Stimulated activated CD8-positive, alpha-beta memory T cell treated with anti-CD3 and anti-CD28 coated beads, Interleukin-2, amount 100 ng/mL, for 1 hour (primary cell): ENCODE measurements at places on chromosomes 12 and 14.

DNA sequence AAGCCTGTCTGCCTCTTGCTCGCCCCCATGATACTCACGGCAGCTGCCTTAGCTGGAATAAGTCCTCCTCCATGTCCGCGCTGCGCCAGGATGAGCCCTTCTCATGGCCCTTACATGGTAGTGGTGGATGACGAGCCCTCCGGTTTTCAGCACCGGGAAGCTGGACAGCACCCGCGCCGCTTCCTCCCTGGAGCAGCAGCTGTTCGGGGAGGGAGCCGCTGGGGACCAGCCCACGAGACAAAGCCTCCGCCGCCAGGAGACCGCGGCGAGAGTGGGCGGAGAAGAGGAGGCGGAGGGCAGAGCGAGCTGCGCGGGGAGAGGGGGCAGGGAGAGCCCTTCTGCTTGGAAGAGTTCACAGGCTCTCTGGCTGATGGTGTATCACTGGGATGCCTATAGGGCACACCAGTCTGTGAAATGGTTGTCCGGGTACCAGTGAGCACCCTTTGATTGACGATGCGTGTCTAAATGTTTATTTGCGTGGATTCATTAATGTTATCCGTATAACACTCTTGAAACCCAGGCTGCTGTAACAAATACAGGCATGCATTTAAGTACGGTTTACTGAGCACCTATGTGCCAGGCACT is at the start of gene SVOP:
Gene SVOP (minus strand): TSS at position 273 of the 585 bp plus-strand sequence. CDS start 200 bp downstream, at position 73.
- DNase-seq, result no peak

DNA sequence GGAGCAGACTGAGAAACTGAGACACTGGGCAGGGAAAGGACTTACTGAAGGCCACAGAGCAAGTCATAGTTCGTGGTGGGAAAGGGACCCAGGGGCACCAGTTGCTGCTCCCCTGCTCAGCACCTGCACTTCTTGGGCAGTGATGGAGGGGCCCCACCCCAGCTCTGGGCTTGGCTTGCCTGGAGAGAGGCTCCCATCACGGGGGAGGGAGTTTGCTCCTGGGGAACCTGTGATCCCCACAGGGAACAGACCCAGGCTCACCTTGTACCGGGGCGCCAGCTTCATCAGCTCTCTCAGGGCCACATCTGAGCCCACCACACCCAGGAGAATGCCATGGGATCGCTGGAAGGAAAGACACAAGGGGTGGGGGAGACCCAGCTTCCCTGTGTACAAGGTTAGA is 39.8 kb downstream of the CACNA2D4 start:
- DNase-seq, result no peak

GRCh38 chr14:59046746-59047145 is 141.7 kb upstream of the DAAM1 start:
- no peak for DNase-seq

DNA sequence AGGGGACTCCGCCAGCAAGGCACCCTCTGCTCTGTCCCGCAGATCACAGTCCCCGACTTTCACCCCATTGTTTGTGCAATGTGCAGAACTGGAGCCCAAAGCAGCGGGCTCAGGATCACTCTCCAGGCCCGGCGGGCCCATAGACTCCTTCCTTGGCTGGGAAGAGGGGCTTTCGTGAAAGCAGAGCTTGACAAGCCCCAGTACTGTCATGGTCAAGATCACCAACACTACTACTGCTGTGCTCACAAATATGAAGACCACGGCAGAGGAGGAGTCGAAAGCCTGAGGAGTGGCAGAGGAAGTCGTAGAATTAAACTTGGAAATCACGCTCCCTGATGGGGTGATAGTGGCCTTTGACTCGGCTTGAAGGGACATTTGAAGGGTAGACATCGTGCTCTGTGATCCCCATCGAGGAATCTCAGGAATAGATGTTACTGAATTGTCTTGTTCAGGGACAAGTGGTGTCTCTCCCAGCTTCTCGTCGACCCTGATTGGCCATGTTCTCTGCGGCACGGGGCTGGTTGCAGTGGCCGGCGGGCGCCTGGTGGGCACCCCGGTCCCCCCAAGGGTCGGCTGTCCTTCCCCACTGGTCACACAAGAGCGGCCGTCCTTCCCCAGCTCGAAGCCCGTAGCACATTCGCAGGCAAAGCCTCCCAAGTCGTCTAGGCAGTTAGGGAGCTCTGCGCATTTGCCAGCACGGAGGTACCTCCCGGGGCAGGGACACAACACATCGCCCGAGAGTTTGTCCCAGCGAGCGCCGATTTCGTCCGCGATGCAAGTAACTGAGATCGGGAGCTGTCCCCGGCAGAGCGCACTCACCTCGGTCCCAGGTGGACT is 1.1 kb downstream of the CLEC14A start:
- DNase-seq, result no peak

DNA sequence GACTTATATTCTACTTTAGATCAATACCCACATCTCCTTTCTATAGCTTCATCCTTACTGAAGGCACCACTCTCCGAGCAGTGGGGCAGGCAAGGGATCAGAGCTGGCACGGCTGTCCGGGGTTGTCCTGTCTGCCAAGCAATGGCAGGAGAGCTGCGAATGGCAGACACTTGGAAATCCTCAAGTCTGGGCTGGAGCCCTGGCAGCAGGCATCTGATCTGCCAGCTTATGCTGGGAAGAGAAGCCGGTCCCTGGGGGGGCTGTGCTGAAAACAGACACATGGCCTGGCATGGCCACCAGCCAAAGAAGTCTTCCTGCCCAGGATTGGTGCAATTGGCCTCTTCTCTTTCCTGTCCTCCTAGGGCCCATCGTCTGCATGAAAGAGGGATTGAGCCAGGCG is 280.2 kb upstream of the PWP1 start:
- DNase-seq, result no peak

DNA sequence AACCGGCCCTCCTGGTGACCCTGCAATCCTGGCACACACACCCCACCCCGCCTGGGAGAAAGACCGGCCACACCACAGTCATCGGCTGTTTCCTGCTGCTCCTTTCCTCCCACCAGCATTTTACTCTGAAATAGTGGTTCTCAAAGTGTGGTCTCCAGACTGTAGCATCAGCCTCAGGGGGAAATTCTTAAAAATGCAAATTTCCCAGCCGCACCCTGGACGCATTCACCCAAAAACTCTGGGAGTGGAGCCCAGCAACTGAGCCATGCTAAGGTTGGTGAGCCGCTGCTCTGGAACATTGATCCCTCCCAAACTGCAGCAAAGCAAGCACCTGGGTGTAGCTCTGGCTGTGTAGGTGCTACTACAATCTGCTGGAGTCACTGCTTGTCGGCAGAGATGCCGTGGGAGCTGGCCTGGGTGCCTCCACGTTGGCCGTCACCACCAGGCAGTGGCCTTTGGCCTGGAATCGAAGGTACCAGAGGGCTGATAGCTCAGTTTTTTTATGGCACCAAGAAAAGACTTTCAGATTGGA is 38.4 kb upstream of the BCL2L14 start:
- DNase-seq, result no peak

DNA sequence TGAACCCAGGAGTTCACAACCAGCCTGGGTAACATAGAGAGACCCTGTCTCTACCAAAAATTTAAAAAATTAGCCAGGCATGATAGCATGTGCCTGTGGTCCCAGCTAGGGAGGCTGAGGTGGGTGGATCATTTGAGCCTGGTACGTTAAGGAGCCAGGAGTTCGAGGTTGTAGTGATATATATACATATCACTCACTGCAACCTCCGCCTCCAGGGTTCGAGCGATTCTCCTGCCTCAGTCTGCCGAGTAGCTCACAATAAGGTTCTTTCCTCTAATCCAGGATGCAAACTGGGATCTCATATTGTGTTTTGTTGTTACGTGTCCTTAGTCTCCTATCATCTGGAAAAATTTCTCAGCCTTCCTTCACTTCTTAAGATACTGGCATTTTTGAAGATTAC is 24.0 kb upstream of the GSC start:
- DNase-seq, result no peak

GRCh38 chr14:51400139-51400538 is 160.1 kb downstream of the TMX1 start:
- DNase-seq, result no peak

GRCh38 chr12:91177381-91177780 is 5.2 kb downstream of the DCN start:
- no peak for DNase-seq

- no peak for DNase-seq
These were observed 24.5 kb downstream of the GPRC5D start for GRCh38 chr12:12927211-12928079.

DNA sequence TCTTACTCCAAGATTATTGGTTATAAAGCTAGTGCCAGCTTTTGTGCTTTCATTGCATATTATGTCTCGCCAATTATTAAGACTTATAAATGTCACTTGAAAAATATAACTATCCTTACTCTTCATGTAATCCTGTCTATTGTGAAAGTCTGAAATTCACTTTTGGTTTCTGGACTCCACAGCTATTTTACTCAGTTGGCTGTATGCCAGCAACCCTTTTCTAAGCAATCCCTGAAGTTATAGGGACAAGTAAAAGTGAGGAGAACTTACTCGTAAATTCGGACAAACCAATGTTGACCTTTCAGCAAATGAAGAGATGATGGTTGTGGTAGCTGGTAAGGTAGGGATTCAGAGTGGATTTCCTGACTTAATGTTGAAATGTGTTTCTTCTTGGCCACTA is 196.3 kb downstream of the NPAS3 start:
- no peak for DNase-seq

DNA sequence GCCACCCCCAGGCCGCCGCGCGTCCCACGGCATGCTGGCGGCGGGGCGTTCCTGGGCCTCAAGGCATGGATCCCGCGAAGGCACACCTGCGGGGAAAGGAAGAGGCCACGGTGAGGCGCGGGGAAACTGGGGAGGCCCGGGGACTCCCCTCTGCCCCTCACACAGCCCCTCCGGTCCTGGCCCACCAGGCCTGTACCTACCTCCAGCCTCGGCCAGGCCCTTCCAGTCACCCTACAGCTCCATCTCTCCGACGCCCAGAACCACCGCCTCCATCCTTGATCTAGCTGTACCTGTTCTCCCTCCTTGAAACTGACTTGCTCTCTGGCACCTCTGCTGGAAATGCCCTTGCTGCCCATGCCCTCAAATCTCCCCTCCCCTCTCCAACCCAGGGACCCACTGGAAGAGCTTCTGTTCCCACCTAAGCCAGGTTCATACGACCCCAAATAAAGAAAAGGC is 1.7 kb downstream of the ANKRD9 start:
- no peak for DNase-seq

DNA sequence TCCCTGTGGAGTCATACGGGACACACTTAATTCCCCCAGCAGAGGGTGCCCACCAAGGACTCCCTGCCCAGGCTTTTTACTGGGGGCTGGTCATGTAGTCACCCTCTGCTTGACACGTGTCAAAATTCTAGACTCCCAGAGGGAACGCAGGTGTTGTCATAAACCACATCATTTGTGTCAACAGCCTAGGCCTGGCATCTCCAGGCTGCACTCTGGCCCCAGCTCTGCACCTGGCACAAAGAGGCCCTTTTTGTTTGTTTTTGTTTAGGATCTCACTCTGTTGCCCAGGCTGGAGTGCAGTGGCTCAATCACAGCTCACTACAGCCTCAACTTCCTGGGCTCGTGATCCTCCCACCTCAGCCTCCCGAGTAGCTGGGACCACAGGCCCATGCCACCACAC is 21.1 kb downstream of the BRI3BP start:
- DNase-seq, result no peak

- no peak for DNase-seq
These were observed 122.2 kb upstream of the METAP2 start for GRCh38 chr12:95351748-95352147.

DNA sequence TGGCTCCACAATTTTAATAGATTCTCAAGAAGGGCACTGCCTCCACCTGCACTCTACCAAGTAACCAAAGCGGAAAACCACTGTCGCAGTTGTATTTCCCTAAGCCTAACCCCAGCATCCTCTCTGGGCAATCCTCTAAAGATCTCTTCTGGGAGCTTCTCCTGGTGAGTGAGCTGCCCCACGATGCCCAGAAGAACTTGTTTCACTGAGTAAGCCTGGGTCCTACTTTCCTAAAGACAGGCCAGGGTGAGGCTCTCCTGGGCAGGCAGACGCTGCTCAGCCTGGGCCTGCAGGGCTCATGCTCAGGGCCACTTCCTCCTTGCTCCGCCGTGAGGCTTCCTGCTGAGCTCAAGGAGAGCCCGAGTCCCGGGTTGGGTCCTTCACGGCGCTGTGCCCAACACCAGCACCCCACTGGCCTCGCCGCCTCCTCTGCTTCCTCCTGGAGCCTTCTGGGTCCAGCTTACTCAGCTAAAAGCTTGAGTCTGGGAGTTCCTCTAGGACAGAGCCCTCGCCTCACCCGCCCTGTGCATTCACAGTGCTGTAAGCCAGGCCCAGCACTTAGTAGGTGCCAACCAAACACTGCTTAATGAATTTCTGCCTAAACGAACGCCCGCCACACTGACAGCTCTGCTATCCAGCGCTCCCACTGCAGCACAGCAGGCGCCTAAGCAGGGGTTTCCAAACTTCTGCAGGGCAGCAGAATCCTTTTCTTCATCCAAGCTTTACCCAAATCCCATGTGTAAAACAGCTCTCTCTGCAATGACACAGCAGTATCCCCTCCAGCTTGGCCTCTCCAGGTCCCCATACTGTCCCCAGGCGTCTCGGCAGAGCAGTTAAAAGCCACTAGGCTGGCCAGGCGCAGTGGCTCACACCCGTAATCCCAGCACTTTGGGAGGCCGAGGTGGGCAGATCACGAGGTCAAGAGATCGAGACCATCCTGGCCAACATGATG is 5.7 kb downstream of the RAB35 start:
- DNase-seq, result peak; percentile 12

GRCh38 chr12:41310367-41310766 is 122.2 kb downstream of the PDZRN4 start:
- no peak for DNase-seq

DNA sequence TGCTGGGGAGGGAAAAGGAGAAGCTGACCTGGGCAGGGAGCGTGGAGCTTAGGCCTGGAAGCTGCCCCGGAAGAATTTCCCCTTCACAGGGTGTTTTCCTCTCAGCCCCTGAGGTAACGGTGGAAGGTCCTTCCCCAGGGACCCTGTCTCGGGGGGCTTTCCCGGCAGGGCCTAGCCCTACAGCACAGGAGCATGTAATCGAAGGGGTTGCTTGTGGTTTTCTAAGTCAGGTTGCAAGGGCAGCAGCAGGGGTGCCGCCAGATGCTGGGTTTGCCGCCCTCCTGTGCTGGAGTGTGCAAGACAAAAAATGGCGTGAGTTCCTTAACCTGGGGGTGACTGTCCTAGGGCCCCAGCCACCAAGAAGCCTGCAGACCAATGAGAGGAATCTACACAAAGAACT is 1.6 kb upstream of the KRT74 start:
- no peak for DNase-seq
